ENCODE measurements at places on chromosomes 12 and 14.

DNA sequence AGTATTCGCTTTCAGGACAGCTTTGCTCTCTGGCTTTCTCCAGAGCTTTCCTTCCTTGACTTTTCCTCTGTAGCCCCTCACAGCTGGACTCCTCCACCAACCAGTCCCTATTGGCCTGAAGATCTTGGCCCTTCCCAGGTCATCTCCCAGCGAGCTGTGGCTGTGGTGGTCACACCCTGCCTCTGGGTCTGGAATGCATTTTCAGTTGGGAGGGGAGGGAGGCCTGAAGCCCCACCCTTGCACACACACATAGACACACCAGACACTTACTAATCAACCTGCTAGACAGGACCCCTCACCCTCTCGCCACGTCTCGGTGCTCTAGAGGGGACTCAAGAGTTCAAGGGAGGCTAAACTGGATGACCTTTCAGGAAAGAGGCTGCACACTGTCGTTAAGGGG lies 13.9 kb downstream of the JDP2 start:
- DNase-seq = no peak

- DNase-seq = no peak
These were observed 188.9 kb downstream of the CAND1 start for GRCh38 chr12:67457778-67458665.

DNA sequence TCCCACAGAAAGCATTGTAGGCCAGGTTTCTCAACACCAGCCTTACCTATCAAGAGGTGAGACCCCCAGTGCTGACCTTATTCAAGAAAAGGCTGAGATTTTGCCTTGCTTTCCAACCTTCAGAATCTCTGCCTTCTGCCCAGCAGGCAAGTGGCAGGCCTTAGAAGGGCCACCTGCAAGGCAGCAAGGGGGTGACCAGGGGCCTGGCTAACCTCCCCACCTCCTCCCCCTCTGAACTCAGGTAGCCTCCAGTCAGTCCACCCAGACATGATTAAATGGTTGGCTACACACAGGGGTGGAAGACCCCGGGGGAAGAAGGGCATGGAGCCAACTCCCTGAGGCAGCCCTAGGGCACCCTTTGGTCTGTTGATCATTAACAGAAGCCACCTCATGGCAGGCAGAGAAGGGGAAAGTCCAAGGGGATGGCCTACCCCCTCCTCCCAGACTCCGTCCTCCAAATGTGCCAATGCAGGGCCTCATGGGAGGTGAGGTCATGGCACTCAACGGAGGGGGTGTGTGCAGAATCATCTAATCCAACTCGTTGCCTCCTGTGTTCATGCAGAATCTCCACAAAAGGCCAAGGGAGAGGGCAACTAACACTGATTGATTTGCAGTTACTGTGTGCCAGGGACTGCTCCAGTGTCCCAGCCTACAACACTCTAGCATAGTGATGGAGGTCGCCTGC lies 8.5 kb downstream of the ZFP36L1 start:
- DNase-seq = no peak

DNA sequence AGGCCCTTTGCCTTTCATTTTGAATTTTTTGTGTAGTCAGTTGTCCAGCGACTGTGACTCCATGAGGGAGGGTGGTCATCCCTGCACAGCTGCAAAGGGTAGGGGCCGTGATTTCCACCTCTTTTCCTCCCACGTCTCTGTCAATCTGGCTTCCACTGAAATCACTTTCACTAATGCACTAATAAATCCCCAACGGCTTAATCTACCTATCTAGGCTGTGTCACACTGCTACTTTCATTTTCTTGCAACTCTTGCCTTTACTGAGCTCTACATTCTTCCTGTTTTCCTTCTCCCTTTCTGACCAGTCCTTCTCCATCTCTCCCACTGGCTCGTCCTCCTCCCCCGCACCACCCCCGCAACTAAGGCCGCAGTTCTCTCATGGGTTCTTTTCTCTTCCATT lies 212.3 kb upstream of the FOXN3 start:
- DNase-seq = no peak

DNA sequence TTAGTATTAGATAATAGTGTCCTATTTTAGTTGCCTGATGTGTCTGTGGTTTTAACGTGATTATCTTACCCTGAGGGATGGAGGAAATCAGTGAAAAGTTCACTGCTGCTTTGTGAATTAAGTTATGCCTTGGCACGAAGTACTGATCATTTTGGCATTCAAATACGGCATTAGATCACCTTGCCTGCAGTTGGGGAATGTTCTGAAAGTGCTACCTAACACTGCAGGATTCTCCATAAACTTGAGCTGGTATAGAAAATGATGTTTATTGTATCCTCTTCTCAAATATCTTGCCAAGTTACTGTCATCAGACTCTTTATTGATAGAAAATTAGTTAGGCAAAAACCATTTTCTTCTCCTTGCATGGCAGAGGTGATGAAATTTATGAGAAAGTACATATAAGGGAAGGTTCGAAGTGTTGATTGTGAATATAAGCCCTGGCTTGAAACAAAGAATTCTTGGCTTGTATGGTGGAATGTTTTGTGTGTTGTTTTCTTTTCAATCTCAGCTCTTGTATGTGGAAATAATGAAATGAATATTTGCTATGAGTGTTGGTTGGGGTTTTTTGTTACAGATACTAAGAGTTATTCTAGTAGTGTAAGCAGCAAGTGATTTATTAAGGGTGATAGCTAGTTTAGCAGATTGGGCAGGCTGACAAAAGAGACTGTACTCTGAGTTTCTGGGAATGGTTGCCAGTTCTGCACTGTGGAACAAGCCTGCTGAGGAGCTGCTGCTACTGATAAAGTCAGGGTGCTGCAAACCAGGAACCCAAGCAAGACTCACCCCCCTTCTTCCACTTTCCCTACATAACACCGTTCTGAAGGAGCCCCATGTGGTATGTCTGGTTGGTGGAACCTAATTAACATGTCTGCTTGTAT lies 448.3 kb downstream of the PCNX1 start:
- DNase-seq = no peak

DNA sequence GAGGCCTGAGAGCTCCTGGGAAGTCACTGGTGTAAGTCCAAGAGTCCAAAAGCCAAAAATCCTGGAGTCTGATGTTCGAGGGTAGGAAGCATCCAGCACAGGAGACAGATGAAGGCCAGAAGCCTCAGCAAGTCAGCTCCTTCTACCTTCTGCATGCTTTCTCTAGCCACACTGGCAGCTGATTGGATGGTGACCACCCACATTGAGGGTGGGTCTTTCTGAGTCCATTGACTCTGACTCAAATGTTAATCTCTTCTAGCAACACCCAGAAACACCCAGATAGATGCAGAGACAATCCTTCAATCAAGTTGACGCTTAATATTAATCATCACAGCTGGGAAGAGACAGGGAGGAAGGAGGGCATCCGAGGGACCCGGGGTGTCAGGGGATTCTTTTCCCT lies 305.8 kb downstream of the AACS start:
- no peak for DNase-seq

DNA sequence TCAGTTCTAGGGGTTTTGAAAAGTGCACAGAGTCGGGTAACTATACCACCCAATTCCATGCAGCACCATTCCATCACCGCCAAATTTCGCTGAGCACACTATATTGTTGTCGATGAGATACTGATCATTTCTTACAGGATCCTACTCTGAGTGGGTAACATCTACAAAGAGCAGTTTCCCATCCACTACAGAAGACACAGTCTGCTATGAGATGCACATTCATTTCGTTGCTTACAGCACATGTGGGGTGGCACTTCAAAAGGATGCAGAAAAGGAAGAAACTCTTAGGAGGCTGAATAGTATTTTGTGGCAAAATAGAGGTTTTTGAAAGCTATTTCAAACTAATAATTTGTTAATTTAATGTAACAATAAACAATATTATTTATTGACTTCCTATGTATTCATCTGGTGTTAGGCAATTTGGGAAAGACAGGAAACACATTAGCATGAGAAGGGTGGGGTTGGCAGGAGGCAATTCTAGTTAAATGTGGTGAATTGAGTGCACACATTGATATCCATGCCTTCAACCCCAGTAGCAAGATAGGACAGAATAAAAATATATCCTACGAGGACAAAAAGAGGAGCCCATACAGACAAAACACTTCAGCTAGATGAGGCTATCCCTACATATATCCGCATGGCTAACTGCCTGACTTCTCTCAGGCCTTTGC lies 186.8 kb upstream of the PARP11 start:
- no peak for DNase-seq

DNA sequence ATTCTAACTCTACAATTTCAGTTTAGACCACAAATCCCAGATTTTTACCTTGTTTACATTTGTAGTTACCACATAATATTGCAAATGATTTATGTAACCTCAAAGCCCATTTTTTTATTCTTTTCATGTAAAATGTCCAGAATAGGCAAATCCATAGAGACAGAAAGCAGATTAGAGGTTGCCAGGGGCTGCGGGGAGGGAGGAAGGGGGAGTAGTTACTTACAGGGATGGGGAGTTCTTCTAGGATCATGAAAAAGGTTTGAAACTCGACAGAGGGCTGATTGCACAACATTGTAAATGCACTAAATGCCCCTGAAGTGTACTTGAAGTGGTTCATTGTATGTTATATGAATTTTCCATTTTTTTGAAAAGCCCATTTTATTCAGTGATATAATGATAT lies 66.5 kb downstream of the PPP2R5C start:
- DNase-seq = no peak

- no peak for DNase-seq
These were observed 32.9 kb upstream of the FBRSL1 start for GRCh38 chr12:132456944-132457495.

GRCh38 chr14:76022991-76023390 lies 37.4 kb downstream of the IFT43 start:
- no peak for DNase-seq

GRCh38 chr14:94761348-94761996 lies 8.4 kb downstream of the GSC start:
- no peak for DNase-seq

- DNase-seq = no peak
These were observed 416.0 kb downstream of the LRIG3 start for GRCh38 chr12:58504143-58504938.

DNA sequence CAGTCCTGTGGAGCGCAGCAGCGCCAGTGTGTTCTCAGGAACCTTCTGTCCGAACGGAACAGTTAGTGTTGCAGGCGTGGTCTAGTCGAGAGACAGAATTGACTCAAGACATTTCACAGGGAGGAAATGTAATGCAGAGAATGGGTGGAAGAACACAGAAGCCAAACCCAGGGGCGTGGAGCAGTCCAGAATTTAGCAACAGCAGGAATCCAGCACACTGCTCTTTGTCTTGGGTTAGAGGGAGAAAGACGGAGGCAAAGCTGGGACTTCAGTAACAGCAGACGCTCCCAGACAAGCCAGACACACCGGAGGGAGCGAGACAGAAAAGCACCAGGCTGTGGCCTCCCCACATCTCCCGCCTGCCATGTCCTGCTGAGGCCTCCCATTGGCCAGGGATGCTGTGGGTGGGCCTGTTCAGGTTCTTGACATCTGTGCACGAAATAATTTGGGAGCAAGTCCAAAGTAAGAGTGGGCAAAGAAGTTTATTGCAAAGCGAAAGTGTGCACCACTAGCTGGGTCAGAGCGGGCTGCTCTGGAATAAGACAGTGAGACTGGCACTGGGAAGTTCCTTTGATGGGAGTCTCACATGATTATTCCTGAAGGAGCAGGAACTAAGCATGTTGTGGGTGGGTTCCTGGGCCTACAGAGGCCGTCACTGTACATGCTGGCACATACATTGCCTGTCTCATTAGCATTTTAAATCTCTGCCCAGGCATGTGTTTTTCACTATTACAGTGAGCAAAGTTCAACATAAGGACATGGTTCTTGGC lies 339.3 kb upstream of the SFSWAP start:
- DNase-seq = no peak

- no peak for DNase-seq
These were observed 85.4 kb downstream of the HECTD1 start for GRCh38 chr14:31122098-31122611.

DNA sequence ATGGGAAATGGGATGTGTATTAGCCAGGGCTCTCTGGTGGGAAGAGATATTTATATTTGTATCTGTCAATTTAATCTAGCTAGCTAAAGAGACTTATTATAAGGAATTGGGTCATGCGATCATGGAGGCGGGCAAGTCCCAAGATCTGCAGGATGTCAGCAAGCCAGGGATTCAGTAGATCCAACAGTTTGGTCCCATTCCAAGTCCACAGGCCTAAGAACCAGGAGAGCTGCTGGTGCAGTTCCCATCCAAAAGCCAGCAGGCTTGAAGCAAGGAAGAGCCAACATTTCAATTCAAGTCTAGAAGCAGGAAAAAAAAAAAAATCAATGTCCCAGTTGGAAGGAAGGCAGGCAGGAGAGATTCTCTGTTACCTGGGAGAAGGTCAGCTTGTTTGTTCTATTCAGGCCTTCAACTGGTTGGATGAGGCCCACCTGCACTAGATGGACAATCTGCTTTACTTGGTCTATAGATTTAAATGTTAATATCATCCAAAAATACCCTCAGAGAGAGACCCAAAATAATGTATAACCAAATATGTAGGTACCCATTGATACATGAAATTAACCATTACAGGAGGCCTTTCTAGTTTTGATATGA lies 60.7 kb upstream of the BCAT1 start:
- no peak for DNase-seq

GRCh38 chr14:28703482-28703881 lies 63.1 kb upstream of the FOXG1 start:
- no peak for DNase-seq

GRCh38 chr12:54413284-54414190 lies 5.5 kb downstream of the ITGA5 start:
- no peak for DNase-seq

- DNase-seq = no peak
These were observed 9.2 kb downstream of the KRT1 start for GRCh38 chr12:52670961-52671360.

- no peak for DNase-seq
These were observed 84.0 kb downstream of the LRP6 start for GRCh38 chr12:12182703-12183365.

DNA sequence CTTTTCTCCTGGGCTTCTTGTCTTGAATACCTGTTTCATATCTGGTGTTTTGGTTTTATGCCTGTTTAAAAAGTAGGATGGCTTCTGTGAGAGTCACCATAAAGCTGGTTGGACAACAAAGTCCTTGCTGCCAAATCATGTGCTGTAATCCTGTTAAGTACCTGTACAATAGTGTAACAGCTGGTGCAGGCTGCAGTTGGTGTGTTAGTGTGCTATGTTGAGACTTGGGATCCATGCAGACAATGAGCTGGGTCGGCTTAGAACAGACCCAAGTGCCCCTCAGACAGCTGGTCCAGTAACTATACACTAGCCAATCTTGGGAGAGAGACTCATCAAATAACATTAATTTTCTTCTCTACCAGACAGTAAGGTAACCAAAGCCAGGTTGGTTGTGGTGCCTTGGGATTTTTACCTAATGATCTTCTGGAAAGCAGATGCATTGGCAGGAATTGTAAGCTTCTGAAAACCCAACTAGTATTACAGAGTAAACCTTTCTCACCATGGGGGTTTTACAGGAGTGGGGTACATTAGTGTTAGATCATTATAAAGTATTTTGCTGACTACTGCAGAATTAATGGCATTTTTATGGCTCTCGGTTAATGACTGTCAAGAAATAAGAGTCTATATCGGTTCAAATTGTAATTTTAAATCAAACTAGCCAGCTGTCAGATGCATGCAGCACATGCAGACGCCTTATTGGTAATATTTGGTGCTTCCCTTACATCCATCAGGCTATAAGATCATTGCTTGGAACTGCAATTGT lies 231.2 kb downstream of the PDZRN4 start:
- DNase-seq = no peak

GRCh38 chr12:120905856-120906384 lies 1.8 kb upstream of the SPPL3 start:
- no peak for DNase-seq

- no peak for DNase-seq
These were observed 2.6 kb upstream of the PRKAB1 start for GRCh38 chr12:119665164-119665929.

GRCh38 chr12:22593864-22594263 lies 31.1 kb upstream of the ETNK1 start:
- no peak for DNase-seq
